CD4-positive, alpha-beta T cell (primary cell): ENCODE measurements at places on chromosomes 1 and 21.

- no peak for DNase-seq
Measured at GRCh38 chr21:28257276-28257675, 735.4 kb downstream of the LTN1 start.

DNA sequence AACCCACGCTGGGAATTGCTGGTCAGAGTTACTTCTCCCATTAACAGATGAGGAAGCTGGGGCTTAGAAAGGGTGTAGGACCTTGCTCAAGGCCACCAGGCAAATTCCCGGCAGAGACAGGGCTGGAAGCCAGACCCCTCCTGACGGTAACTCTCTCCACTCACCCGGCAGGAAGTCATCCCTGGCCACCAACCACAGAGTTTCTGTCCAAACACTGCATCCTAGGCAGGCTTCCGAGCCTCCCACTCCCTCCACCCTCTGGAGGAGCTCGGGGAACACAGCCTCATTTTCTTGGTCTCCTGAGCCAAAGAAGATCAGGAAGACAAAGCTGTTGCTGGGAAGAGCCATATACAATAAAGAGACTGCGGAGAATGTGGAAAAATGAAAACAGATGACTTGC lies 25.0 kb upstream of the ZNF436 start:
- DNase-seq: no peak

GRCh38 chr1:109927911-109928321 lies 17.3 kb downstream of the CSF1 start:
- DNase-seq: no peak

DNA sequence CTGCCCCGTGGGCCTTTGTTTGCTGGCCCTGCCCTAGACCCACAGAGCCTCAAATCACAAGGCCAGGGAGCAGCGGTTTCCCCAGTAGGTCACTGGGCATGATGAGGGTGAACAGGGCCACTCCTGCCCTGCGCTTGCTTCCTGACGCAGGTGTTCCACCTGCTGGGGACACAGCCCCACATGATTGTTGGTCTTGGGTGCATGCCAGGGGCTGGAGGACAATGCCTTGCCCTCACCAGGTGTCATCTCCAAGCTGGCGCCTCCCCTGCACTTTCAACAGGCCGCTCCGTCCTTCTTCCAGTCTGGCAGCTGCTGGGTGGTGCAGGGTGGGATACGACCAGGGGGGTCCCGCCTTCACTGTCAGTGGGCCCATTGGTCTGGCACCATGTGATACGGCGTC lies 24.3 kb downstream of the IL10RB start:
- no peak for DNase-seq

GRCh38 chr1:30033256-30034104 lies 689.9 kb downstream of the MATN1 start:
- no peak for DNase-seq

GRCh38 chr1:53638360-53639035 lies 100.5 kb downstream of the GLIS1 start:
- no peak for DNase-seq

GRCh38 chr1:91741301-91741700 lies 144.7 kb downstream of the TGFBR3 start:
- no peak for DNase-seq

- no peak for DNase-seq
Measured at GRCh38 chr1:91870322-91870721, 15.6 kb downstream of the TGFBR3 start.
